Activated CD4-positive, alpha-beta T cell treated with anti-CD3 and anti-CD28 coated beads for 48 hours (primary cell): ENCODE measurements at places on chromosomes 3 and 15.

DNA sequence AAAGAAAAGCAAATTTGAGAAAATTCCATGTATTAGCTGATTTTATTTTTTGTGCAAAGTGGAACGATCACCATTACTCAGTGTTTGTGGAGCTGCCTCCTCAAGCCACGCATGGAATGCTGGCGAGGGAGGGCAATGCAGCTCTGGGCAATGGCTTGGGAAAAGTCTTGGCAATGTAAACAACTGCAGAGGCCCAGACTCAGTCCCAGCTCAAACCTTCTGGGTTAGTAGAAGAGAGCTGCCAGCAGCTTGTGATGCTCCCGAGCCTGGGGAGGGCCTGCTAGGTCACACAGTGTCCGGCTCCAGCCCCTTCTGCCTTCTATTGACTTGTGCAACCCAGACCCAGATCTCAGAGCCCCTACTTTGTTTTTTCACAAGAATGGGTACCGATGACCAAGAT, 4.3 kb downstream of the EPHB1 start:
- no peak for DNase-seq

GRCh38 chr15:86570738-86571137, 491.1 kb downstream of the AGBL1 start:
- no peak for DNase-seq

DNA sequence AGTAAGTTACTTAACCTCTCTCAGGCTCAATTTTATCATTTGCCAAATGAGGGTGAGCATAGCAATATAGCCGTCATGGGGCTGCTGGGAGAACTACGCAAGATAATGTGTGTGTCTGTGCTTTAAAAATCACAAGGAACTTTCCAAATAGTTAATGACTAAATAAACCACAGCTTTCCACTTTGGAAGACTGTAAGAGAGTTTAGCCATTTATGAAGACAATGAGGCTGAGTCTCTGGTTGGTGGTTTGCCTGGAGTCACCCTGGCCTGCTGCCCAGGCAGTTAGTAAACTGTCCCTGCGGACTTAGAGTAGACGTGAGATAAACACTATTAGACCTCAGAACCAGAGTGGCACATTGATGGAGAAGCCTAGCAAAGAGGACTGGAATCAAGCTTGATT, 357.7 kb downstream of the CLSTN2 start:
- no peak for DNase-seq

GRCh38 chr3:39753391-39753790, 56.0 kb upstream of the MYRIP start:
- DNase-seq, result no peak

DNA sequence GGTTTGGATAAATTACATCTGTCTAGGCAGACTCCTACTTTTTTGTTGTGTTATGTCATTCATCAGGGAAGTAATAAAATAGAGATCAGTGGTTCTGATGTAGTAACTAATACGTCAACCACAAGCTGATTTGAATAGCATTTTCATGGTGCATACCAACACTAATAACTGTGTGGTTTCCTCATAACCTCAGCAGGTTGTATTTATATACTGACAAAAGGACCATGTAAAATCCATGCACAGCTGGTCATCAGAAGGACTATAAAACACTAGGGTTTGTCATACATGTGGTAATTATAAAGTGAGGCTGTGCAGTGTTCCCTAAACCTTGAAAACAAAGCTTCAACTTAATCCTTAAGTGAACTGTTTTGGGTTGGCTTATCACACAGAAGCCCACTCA, 216.8 kb upstream of the RBMS3 start:
- no peak for DNase-seq

GRCh38 chr15:27054426-27054825, 83.4 kb downstream of the GABRG3 start:
- DNase-seq, result no peak

- no peak for DNase-seq
These were observed 133.4 kb upstream of the ACP3 start for GRCh38 chr3:132183811-132184210.

- no peak for DNase-seq
These were observed 10.3 kb downstream of the BCL2A1 start for GRCh38 chr15:79960502-79961212.

DNA sequence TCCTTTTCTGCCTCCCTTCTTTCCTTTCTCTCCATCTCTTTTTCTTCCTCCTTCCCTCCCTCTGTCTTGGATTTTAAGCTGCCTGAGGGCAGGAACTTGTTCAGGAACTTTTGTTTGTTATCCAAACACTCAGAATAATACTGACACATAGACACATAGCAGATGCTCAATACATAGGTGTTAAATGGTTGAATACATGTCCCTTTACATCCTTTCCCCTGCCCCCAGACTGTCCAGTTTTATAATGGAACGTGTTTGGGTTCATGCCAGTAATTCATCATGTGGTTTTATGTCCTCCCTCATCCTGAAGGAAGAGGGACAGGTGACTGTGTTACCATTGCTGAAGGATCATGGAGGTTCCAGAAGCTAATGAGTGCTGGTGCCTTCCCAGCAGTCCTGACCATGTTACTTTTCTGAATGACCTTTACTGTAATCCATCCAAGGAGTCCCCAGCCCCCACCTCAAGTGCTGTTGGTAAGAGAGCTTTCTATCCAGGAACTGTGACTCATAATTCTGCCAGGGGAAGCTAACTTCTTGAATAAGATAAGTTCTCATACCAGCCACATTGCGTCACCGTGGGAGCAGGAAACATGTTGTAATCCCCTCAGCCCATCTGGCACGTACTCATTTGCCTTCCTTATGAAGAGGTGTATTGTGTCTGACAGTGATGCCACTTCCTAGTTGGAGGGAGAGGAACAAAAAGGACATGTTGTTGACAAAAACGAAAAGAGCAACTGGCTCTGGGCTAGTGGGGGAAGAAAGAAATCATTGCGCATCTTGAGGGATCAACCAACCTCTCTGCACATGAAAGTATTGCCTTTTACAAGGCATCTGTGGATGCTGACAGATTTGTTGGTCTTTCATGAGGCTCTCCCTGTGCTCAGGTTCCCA, 52.4 kb downstream of the IL1RAP start:
- DNase-seq, result peak; percentile 89

GRCh38 chr15:69039516-69040225, 25.2 kb downstream of the NOX5 start:
- no peak for DNase-seq

DNA sequence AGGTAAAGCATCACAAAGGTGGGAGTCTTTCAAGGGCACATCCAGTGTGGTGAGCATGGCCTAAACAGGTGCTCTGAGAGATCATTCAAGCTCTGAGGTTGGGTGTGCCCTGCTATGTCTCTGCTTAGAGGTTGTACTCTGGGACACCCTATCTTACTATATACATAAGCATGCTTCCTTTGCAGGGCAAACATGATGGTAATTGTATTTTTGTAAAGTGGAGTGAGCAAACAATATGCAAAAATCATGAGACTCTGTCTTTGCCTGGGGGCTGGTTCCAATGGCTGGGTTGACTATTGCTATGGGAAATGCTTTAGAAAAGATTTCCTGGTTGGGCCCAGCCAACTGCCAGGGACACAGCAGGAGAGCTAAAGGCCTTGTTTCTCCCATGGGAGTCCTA, 315.1 kb upstream of the TLE3 start:
- no peak for DNase-seq

- no peak for DNase-seq
These were observed 25.2 kb upstream of the IQSEC1 start for GRCh38 chr3:13098192-13098988.

- no peak for DNase-seq
These were observed 128.4 kb downstream of the CTNNB1 start for GRCh38 chr3:41327718-41328117.

DNA sequence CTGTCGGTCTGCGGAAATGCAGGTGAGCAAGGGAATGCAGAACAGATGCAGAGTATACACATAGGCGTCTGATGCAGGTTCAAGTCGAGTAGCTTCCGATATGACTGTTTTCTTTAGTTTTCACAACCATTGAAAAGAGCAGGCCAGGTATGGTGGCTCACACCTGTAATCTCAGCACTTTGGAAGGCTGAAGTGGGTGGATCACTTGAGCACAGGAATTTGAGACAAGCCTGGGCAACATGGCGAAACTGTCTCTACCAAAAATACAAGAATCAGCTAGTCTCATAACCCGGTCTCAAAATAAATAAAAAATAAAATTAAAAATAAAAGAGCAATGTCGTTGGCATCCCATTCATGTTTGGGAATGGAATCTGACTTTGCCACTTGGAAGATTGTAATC, 101.5 kb downstream of the PTPRG start:
- DNase-seq, result no peak

GRCh38 chr3:63746211-63746610, 72.9 kb upstream of the C3orf49 start:
- no peak for DNase-seq

DNA sequence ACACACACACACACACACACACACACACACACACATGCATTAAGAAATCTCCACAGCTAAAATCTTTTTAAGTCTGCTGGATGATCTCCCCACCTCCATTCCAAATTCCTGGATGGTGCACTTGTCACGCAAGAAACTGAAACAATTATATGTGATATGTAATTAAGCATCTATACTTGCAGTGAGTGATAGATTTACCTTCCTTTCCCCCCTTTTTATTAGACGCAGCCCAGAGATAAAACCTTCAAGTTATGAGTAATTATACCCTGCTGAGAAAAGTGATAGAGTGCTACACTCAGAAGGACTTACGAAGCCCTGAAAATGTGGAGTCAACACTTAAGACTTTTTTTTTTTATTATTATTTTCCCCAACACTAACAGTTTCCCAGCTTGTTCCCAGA, 255.2 kb downstream of the LSAMP start:
- DNase-seq, result no peak

GRCh38 chr3:160948273-160948672, 156.9 kb downstream of the B3GALNT1 start:
- DNase-seq, result no peak

GRCh38 chr3:184316792-184317191, 2.4 kb downstream of the EIF4G1 start:
- no peak for DNase-seq

GRCh38 chr3:43951813-43952212, 261.1 kb downstream of the ABHD5 start:
- DNase-seq, result no peak

- DNase-seq, result peak; percentile 71
These were observed 14.2 kb downstream of the CIB1 start for GRCh38 chr15:90219421-90220141.

- no peak for DNase-seq
These were observed 47.1 kb downstream of the CORO2B start for GRCh38 chr15:68625853-68626252.

DNA sequence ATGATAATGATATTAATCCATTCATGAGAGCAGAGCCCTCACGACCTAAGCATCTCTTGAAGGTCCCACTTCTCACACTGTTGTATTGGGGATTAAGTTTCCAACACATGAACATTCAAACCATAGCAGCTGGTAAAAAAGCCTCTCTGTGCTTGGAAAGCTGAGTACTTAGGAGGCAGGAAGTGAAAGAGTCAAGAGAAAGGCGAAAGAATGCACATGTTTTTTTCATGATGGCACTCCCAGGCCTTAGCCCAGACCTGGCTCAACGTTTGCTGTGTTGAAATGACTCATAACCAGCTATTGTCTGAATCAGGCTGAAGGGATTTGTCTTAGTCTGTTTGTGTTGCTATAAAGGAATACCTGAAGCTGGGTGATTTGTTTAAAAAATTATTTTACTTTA, 84.4 kb upstream of the RGMA start:
- no peak for DNase-seq

DNA sequence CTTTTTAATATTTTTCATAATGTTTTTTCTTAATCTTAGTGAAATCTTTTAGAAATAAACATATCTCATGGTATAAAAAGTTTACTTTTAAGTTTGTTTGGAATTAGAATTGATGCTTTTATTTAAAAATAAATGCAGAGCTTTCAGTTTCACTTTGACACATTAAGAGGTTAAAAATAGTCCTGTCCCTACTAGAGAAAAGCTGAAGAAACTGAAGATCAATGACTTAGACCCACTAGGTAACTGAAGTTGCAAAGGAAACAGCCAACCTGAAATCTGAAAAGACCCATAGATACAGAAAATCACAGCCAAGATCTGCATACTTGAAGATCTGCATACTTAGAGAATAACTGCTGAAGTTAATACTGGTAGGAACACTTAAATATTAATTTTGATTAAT, 237.6 kb downstream of the RAP2B start:
- DNase-seq, result no peak

- no peak for DNase-seq
These were observed 9.2 kb downstream of the CADM2 start for GRCh38 chr3:84967767-84968581.

DNA sequence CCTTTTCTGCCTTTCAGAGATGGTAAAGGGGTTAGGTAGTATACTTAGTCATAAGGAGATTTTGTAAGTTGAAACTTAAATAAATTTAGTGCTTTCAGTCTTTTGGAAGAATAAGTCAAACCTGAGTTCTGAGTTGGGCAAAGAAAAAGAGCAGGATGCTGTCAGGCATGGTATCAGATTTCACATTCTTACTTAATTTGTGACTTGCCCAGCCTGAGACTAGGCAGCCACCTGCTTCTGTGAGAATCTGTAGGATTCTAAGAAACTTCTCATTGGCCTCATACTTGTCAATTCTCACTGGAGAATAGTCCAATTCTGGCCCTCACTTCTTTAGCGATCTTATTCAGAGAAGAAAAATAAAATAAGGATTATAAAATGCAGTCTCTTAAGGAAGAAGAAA, 577.5 kb downstream of the DIPK2A start:
- no peak for DNase-seq

- no peak for DNase-seq
These were observed 112.6 kb upstream of the NEO1 start for GRCh38 chr15:72939514-72940228.

DNA sequence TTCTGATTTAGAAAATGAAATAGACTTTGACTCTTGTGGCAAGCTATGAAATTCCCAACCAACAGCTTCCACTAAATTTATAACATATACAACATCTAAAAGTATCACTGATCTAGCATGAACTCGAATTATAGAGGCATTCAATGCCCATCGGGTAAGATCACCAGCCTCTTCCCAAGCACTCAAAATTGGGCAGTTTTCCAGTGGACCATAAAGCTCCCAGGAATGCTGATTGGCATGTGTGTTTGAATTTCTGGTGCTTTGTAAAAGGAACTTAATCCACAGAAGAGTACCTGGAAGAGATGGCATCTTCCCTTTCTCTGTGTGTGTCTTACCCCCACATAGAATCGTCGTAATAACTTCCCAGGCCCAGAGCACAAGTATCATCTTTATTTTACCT, 10.0 kb downstream of the LRTM1 start:
- DNase-seq, result no peak

- DNase-seq, result no peak
These were observed 204.6 kb upstream of the IL12A start for GRCh38 chr3:159783780-159784742.

DNA sequence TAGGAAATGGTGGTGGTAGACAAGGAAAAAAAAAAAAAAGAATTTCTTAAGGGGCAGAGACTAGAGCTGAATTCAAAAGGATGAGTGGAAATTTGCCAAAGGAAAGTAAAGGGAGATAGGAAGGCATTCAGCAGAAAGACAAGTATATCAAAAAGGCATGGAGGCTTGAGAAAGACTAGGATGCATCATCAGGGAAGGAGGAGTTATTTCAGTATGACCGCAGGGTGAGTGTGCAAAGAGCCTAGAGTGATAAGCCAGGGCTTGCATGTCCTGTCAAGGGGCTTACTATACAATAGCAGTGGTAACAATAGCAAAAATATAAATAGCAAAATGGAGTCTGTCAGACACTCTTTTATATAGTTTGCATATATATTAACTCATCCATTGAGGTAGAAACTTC, 112.0 kb downstream of the FRMD4B start:
- no peak for DNase-seq

- DNase-seq, result no peak
These were observed 9.2 kb downstream of the CRTAP start for GRCh38 chr3:33122991-33123390.

GRCh38 chr3:49671291-49672288, 2.6 kb upstream of the APEH start:
- DNase-seq, result peak; percentile 82
